ENCODE measurements at places on chromosomes 3 and 15.

GRCh38 chr3:148379763-148380382, 317.8 kb upstream of the AGTR1 start:
- DNase-seq: no peak

DNA sequence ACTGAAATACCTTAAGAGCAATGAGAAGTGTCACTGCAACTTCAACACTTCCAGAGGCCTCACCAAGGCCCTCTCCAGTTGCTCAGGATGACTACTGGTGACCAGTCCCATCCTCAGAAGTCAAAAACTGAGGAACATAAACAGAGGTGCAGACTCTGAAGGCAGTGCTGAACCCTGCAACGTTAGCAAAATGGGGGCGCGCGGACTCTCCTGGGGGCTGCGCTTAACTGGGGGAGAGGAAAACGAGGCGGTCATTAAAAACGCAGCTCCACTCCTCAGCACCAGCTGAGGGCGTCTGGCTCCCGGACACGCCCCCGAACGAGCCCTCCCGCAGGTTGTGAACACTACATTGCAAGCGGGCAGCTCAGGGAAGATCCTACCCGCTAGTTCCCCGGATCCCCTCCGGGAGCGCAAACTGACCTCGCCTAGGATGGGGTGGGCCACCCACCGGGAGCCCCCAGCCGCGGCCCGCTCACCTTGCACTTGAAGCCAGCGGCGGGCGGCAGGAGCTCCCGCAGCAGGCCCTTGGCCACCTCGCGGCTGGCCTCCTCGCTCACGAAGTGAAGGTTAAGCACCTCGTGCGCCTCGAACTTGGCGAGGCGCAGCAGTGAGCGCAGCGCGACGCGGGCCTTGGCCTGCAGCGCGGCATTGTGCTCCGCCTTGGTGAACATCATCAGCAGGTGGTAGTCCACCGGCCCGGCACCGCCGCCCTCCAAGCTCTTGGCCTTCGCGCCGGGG, 711 bp downstream of the XXYLT1 start:
- DNase-seq: peak; percentile 51

DNA sequence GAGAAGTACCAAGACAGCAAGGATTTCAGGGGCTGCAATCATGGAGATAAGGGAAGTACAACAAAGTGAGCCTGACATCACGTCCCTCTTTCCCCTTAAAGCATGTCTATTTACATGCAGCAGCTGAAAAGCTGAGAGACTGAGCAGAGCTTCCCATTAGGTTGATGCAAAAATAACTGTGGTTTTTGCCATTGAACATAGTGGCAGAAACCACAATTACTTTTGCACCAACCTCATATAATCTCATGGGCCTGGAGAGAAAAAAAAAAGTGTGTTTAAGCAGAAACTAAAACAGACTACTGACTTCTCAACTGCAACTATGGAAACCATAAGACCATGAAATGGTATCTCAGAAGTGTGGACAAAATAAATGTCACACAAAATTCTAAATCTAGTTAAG, 48.3 kb downstream of the CCDC12 start:
- no peak for DNase-seq

DNA sequence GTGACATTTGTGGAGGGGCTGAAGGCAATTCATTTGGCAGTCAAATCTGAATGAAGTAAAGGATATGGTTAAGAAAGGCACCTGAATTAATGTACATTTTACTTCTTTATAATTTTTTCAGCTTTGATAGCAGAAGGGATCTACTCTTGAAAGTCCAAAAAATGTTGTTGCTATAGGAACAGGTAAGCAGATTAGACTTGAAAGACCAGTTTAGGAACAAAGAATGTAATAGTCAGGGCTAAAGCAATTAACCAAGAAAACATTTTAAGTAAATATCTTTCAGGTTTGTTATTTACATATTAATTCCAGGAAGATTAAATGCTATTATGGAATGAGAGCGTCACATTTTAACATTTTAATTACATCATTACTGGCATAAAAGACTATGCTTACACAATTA, 1.1 kb downstream of the ATP13A4 start:
- DNase-seq: no peak

DNA sequence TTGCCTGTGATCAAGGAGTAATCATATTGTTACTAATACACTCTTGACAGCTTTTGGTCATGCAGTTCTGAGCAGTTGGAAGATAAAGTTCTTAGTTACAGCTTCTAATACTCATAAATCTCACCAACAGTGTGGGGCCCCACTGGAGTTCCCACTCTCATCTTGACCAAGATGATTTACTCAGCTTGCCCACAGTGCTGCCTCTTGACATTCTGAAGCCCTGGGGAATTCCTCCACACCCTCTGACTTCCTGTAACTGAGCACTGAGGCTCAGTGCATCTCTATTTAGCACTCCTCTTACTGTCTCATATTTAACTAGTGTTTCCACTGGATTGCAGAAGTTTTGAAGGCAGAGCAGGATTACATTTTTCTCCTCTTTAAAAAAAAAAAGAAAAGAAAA, 1.9 kb upstream of the ARL6IP5 start:
- peak; percentile 56 for DNase-seq

- no peak for DNase-seq
Observed at GRCh38 chr3:139718415-139718814, 40.6 kb upstream of the NMNAT3 start.

GRCh38 chr3:136070334-136070733, 104.8 kb downstream of the PPP2R3A start:
- DNase-seq: no peak

- no peak for DNase-seq
Observed at GRCh38 chr3:61518590-61518989, 42.8 kb upstream of the PTPRG start.

- no peak for DNase-seq
Observed at GRCh38 chr3:197340521-197340871, 42.1 kb upstream of the DLG1 start.

DNA sequence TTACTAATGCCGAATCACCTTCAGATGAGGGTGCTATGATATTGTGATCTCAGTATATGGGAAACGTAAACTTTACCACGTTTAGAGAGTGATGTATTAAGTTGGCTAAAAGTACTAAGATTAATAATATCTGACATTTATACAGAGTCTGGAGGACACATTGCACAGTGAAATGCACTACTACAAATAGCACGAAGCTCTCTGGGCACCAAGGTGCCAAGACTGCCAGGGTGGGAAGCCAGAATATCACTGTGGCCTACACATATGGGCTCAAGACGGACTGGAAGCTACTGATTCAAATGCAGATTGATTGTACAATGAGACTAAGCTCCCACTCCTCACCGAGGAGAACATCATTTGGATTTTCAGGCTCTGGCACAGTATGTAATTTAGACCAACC, 113.3 kb upstream of the LIPC start:
- DNase-seq: no peak

DNA sequence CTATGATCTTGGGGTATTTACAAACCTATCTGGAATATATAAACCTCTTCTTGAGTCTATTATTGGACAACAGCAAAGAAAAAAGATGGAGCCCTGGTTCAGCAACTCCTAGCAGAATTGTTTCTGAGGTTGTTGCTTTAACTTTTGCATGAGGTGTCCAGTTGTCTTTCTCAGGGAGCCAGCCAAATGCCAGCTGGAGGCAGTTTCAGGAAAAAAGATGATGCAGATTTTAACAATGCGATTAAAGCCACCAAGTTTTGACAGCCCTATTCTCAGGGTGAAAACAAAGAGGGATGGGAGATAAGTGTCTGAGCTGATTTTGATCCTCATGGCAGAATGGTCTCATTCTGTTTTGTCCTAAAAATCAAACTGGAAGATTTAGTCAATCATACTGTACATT, 181.6 kb upstream of the RASGRP1 start:
- DNase-seq: no peak

GRCh38 chr3:156240642-156241041, 120.3 kb downstream of the KCNAB1 start:
- DNase-seq: no peak

GRCh38 chr3:128383316-128384235, 83.1 kb downstream of the DNAJB8 start:
- no peak for DNase-seq

DNA sequence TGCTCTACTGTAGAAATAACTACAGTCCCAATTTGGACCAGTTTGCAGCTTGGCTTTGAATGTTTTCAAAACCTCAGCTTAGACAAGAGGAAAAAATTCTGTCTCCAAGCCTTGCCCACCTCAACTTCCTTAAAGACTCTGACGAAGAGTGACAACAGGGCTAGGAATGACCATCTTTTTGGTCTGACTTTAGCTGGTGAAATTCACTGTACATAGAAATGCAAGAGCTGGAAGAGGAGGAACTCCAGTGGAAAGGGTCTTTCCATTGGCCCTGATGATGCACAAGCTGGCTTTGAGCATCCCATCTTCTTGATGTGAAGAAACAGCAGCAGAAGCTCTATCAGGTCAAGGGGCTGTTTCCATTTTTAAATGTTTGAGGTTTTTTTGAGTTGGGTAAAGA, 22.7 kb upstream of the SH3BP5 start:
- no peak for DNase-seq

DNA sequence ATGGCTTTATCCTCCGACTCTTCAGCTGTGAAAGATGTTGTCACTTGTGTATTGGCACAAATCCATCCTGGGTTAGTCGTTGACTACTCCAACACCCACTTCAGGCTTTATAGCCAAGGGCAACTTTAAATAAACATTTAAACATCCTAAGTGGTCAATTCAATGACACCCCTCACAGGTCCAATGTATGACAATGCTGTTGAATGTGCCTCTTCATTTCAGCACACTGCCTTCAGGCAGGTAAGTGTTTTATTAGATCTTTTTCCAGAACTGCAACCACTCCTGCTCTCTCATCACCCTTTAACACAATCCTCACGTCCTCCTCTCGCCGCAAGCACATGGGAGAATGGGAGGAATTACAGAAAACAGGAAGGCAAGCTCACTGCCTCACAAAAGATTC, 30.3 kb downstream of the IL12A start:
- no peak for DNase-seq

GRCh38 chr3:58824285-58824684, 157.7 kb upstream of the FAM3D start:
- no peak for DNase-seq

DNA sequence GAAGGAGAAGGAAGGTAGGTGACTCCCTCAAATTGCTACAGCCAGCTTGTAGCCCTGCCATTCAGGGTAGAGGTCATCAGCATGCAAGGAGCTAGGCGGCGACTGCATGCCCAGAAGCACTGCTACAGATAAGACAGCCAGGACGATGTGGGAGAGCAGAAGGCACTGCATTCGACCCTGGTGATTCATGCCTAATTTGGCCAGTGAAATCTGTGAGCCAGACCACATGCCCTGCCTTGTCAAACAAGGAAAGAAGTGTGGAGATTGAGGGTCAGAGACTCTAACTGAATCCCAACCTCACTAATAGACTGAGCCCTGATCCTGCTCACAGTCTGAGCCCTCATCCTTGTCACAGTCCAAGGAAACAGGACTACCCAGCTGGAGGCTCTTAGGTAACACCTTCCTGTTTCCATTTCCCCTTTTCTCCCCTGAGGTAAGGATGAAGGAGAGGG, 86.6 kb downstream of the LINGO1 start:
- DNase-seq: no peak

DNA sequence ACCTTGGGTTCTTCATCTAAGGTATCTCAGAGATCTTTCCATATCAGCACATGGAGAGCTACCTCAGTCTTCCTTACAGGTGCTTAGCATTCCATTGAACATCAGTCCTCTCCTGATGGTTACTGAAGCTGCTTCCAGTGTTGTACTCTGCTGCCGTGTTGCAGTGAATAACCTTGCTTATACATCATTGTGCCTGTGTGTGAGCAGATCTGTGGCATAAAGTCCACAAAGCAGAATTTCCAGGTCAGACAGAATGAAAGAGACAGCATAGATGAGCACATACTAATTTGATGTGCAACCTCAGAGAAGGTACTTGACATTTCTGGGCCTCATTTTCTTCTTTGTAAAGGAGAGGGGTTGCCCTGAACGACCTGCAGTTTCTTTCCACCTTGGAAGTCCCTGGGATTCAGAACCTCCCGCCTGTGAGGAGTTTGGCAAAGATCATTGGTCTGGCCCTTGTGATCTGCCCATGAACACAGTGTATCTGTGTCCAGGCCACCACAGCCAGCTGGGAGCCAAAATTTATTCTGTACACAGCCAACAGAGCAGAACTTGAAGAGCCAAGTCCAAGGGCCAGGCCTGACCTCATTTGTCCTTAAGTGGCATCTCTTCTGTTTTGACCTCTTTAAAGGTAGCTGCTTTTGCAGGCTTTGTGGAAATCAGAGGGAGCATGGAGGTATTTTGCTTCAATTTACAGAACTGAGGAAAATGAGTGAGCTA, 57.2 kb upstream of the SLC7A14 start:
- no peak for DNase-seq

DNA sequence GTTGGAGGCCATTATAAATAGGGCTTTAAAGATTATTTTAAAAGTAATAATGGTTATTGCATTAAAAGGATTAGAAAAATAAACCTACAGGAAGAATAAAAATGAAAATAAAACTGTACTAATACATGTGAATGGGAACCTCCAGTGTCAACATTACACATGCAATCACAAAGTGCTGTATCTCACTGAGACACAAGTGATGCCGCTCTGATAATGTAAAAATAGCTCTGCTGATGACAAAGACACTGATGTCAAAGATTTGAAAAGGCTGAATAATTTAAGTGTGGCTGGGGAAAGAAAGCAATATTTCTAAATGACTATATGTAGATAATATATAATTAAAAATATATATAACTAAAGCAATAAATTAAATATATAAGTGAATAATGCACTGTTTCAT, 129.1 kb upstream of the RAP2B start:
- DNase-seq: no peak

DNA sequence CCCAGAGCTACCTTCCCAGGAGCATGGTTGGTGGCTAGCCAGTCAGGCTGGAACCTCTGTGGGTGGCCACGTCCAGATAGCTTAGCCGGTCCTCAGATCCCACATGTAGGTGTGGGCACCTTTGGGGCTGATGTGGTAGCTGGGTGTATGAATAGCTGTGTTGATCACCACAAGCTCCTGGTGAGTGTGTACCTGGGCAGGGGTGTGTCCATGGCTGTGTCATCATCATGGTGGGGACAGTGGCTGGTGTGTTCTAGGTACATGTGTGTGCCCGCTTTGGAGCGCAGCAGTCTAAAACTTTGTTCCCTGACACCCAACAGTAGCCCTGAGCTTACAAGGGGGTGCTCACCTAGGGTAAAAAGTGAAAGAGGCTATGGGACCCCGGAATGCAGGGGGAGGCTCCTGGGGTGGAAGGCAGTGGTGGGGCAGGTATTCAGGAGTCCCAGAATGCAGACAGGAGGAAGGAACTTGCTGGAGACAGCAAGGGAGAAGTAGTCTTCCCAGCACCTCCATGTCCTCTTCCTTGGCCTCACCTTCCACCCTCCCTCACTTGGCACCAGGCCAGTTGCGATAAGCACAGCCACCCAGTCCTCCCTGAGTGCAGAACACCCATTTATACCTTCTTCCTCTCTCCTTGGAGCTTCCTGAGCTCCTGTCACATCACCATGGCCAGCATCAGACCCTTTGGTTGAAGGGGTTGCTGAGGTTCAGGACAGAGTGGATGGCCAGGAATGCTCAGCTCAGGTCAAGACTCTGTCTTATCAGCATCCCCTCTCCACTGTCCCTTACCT, 1.2 kb downstream of the CISH start:
- peak; percentile 43 for DNase-seq

GRCh38 chr15:49490966-49491365, 67.9 kb downstream of the FGF7 start:
- DNase-seq: no peak
